ENCODE measurements at places on chromosomes 5 and 9.

DNA sequence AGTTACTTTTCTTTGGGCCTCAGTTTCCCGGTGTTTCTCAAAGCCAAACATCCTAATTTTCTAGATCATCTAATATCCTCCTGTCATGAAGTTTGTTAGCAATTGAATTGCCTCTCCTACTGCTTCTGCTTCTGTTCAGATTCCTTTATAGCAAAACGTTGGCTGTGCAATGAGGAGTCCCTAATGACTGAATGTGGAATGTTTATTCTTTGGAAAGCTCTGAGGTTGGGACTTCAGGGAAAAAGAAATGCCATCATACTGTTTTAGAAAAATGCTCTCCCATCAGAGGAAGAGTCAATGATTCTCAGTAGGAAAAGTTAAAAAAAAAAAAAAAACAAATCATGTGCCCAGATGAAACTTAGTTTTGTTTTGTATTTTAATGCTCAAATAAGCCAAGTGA, 268.7 kb upstream of the PAPPA start:
- no peak for DNase-seq

DNA sequence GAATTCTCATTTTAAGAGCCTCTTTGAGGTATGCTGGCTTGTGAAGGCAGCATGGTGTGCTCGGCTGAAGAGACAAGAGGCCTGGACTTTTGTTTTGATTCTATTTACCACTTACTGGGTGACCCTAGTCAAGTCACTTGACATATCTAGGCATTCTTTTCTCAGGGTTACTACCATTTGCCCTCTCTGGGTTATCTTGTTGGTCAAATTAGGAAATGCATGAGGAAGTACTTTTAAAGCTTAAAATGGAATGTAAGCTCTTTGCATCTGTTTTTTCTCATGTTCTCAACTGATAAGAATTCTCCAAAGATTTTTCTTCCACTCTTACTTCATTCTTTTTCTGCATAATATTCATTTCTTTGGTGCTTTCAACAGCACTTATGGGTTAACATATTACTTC, 173.1 kb downstream of the PLK2 start:
- no peak for DNase-seq

GRCh38 chr5:26259081-26259480, 779.3 kb downstream of the CDH9 start:
- DNase-seq = no peak

DNA sequence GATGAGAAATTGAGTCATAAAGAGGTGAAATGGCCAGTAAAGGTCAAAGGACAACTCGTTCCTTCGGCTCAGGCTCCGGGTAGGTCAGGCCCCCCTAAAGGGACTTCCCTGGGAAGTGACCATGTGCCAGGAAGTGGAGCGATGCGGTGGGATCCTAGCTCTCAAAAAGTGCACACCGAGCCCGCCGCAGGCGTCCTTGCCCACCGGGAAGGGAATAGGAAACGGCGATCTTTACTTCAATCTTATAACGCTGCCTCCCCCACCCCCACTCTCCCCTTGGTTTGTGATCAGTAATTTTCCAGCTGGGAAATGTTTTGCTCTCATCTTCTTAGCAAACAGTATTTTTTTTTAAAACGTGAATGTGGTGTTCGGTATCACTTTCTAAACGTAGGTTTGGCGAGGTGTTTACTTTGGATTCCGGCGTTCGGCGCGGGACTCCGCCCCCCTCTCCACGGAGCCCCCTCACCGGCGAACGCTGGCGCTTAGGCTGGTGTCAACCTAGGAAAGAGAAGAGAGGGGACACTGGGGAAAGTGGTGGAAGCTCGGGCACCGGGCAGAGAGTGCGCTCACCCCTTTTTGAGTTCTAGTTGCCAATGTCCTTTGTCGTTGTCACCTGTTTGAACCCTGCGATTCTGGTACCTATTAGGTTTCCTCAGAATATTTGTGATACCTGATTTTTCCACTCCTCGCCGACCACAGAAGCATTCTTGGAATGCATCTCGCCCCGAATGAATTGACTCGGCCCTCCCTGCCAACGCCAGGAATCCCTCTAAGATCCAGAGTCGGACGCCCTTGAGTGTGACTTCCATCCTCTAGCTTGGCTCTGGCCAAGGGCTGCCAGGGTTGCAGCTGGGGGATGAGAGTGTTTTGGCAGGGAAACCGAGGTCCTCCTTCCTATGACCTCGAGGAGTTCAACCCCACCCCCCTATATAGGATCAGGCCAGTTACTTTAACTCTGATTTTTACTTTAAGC, 1.8 kb upstream of the KLF4 start:
- DNase-seq = no peak

- no peak for DNase-seq
These were observed 79.5 kb upstream of the ZNF608 start for GRCh38 chr5:124825983-124826337.

GRCh38 chr5:66974256-66974655, 222.3 kb downstream of the CD180 start:
- DNase-seq = no peak

GRCh38 chr9:115883467-115884329, 269.9 kb upstream of the PAPPA start:
- DNase-seq = no peak

GRCh38 chr9:111839387-111839786, 44.6 kb upstream of the SHOC1 start:
- no peak for DNase-seq

- DNase-seq = no peak
These were observed 9.9 kb upstream of the ANKHD1 start for GRCh38 chr5:140391732-140392131.

DNA sequence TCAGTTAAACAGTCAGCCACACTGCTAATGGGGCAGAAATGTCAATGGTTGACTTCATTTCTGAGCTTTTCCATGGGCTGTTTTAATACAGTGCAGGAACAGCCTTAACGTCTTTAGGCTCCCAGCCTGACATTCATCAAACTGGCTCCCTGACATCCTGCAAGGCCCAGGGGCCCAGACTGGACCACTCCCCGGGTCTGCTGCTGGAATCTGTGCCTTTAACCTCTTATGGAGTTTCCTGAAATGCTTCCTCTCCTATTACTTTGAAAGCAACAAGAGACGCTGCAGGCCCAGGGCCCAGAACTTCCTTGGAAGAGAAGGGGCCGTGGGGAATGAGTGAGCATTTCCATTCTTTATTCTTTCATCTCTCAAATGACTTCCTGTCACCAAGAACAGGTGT, 216.8 kb upstream of the PANK3 start:
- no peak for DNase-seq

DNA sequence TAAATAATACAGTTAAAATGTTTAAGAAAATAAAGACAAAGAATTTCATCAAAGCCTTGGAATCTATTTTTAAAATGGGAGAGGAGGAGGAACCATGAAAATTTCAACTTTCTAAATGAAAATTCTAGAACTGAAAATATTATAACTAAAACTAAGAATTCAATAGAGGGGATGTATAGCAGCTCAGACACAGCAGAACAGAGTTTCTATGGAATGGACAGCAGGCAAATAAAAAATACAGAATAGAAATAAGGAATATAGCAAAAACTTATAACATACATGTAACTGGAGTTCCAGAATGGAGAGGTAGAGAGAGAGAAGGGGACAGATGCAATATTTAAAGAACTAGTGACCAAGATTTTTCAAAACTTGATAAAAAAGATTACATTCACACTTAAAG, 1.4 kb upstream of the RANBP17 start:
- DNase-seq = no peak

DNA sequence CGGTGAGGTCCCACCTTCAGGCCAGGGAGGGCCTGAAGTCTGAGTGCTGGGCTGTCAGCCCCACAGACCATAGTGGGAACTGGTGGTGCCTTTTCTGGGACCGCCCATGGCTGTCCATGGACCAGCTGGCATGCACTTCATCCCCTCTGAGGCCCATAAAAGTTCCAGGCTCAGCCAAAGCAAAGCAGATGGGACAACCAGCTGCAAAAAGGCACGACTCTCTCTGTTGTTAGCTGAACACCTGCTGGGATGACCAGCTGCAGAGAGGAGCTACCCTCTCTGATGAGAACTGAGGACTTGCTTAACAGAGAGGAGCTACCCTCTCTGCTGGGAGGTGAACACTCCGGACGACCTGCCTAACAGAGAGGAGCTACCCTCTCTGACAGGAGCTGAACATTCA, 844.3 kb upstream of the DMAC1 start:
- no peak for DNase-seq

- DNase-seq = no peak
These were observed 79.1 kb upstream of the RARS1 start for GRCh38 chr5:168407211-168407610.

DNA sequence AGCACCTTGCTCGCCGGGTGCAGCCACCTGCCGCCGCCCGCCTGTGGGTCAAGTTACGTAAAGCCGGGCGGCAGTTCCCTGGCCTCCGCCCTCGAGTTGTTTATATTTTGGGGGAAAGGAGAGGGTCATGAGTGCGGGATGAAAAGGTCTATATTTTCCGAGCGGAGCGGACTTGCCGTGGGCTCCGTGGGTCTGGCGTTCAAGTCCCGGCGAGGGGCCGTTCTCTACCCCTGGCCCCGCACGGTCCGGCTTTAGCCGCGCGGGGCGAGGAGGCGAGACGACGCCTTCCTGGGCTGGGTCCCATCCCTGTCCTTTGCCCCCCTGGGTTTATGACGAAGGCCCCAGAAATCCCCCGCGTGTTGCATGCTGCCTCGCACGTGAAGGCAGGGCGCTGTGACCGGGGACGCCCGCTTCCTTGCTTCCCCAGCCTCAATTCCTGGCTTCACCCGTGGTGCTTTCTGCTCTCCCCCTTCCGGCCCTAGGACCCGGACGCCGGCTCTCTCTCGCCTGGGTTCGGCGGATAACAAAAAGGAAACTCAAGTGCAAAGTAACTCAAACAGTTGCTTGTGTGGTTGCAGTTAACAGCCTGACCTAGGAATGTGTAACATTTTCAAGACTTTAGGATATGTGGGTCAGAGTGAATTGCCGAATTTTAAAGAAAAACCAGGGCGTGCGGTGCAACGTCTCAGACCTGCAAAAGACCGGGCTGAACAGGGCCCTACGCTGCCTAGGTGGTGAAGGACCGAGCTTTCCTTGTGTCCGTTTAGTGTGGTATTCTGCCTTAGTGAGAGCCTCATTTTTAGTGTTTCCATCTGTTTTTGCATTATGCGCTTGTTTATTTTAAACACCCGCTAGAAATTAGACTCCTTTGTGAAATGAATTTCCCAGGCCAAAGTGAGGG, 810 bp downstream of the VPS13A start:
- DNase-seq = peak; percentile 24

DNA sequence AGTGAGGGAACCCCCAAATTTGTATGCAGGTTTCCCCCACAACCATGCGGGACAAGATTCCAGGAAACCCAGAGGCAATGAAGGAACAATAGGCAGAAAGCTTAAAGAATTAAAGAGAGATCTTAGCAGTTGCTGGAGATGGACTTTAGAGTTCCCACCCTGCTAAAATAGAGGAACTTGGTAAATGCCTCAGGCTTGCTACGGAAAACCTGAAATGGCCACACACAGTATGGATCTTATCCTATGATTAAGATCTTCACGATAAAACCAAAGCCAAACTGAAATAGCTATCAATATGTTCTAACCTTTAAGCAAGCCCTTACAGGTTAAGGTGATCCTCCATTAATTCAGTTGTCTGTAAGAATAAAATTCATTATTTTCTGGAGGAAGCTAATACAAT, 148.3 kb downstream of the RANBP17 start:
- no peak for DNase-seq

- DNase-seq = no peak
These were observed 341.2 kb upstream of the CTNND2 start for GRCh38 chr5:12245429-12245828.

GRCh38 chr5:90226433-90227099, 183.0 kb downstream of the CETN3 start:
- DNase-seq = no peak

Measured in stimulated activated CD4-positive, alpha-beta T cell treated with anti-CD3 and anti-CD28 coated beads, Interleukin-15, amount 100 ng/mL, for 1 hour (primary cell).